ENCODE measurements at places on chromosomes 6 and 20. TPM values are rescaled to one million over a fixed set of nuclear protein-coding genes. Genes with fewer than 3 reads are reported as not detected.

The SLC22A16 gene
- 0.50 TPM for polyA plus RNA-seq

The PRND gene
- polyA plus RNA-seq, result 4.2 TPM

The VSX1 gene
- not detected for polyA plus RNA-seq

The UBE2C gene
- 67.2 TPM for polyA plus RNA-seq

The HMGCLL1 gene
- 3.7 TPM for polyA plus RNA-seq

The FLRT3 gene
- 138 TPM for polyA plus RNA-seq

The UNC5CL gene
- 5.2 TPM for polyA plus RNA-seq

The FAM184A gene
- polyA plus RNA-seq, result 11.5 TPM

The CCM2L gene
- polyA plus RNA-seq, result 6.4 TPM

The C20orf144 gene
- polyA plus RNA-seq, result 0.19 TPM

The IL20RA gene
- 1.9 TPM for polyA plus RNA-seq

Data from right renal cortex interstitium (tissue), 3 donors.